ENCODE measurements at places on chromosomes 11 and 22.

DNA sequence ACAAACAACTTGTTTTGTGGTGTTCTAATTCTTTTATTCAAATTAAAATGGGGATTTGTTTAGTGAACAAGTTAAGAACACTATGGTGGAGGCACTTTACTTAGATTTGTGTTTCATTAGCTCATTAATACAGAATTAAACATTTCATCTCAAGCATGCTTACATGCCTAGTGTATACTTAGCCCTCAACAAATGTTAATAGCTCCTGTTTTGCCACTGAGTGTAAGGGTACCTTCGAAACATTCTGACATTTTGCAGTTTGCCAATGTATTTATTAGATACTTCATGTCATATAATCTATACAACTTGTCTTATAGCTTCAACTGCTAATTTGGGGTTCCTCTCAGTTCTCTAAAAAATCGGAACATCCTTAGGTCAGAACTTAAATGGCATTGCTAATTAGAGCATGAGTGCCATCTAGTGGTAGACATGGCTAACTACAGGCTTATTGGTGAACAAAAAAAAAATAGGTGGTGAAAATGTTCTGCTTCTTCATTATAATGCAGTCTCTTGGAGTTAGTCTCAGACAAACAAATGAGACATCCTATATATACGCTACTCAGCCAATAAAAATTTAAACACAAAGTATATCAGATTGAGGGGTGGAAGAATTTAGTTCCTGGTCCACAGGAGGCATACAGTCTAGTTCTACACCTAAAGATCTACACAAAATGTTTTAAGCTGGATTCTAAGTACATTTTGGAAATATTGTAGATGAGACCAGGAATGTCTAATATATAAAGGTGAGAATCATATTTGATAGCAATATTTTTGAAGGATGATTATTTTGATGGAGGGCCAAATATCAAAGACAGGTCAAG lies 4.9 kb upstream of the CNTN5 start:
- DNase-seq: no peak

- no peak for DNase-seq
Measured at GRCh38 chr11:102874852-102875251, at the start of gene MMP12. Gene MMP12 (minus strand): TSS chr11:102874982. CDS start chr11:102874937, 45 bp downstream.

DNA sequence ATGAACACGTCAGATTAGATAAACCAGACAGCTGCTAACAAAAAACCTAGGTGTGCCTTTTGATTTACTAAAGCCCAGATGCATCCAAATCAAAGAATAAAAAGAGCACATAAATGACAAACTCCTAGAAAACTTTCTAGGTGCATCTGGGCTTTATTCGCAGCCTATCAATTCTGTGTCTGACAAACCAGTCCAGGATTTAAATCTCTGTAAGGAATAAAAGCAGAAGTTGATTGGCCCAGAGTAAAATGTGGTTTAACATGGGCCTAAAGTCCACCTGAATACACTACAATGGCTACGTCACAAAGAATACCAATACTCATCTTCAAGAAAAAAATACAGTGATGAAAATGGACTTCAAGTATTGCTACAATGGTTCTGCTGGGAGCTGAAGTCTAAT lies 66.8 kb downstream of the SOX6 start:
- no peak for DNase-seq

DNA sequence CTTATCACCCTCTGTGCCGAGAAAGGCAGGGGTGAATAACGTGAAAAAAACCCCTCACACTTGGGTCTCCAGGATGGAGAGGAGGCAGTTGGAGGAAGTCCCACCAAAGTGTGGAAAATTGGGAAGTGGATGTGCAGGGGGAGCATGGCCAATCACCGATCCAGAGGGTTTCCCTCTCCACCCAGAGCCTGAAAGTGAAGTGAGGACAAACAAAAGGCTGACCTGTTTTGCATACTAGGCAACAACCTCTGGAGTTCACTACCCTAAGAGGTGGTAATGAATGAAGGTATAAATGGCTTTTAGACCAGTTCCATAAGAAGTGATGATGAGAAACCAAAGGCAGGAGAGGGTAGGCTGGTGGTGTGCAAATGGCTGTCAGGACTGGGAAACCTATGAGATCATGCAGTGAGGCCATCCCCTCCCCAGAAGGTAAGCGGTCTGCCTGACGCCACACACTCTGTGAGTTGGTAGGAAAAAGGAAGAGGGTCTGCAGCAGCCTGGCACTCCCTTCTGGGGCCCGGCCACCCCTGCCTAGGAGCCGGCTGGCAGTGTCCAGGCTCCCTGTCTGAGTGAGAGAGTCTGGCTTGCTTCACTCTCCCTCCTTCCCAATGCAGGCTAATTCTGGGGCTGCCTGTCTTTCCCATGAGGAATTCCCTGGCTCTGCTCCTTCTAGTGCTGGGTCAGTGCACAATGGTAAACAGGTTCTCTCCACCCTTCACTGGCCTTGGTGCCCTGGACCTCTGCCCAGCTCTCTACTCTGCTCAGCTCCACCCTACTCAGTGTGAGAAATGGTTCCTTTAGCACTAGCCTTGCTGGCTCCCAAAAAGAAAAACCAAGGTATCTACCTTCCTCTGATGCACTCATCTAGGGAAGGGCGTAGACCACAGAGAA lies 15.6 kb downstream of the TBC1D10A start:
- no peak for DNase-seq

GRCh38 chr11:6794639-6795038 lies 4.8 kb downstream of the OR6A2 start:
- DNase-seq: no peak

DNA sequence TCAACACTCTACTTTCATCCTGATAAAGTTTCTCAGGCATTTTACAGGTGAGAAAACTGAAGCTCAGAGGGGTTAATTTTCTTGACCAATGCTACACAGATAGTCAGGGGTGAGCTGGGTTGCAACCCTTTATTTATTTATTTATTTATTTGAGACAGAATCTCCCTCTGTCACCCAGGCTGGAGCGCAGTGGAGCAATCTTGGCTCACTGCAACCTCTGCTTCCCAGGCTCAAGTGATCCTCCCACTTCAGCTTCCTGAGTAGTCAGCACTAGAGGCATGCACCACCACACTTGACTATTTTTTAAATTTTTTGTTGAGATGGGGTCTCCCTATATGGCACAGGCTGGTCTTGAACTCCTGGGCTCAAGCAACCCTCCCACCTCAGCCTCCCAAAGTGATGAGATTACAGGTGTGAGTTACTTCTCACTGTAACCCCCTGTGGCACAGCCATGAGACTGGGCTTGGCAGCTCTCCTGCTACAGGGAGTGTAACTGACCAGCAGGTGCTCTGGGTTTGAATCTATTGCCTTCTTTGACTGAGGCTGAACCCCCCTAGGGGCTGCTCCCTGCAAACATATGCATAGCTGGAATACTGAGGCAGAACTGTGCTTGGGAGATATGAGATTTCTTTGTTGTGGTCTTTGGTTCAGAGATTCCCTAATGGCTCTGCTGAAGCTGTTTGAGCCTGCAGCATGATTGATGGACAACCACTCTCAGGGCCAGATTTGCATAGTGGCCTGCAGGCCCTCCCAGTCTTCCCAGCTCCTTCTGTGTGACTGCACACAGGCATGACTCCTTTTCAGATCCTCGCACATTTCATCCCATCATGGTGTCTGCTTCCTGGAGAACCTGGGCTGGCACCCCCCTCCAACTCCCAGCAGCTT lies 6.1 kb downstream of the C11orf96 start:
- DNase-seq: no peak

GRCh38 chr11:8091721-8092120 lies 10.7 kb downstream of the TUB start:
- DNase-seq: no peak

DNA sequence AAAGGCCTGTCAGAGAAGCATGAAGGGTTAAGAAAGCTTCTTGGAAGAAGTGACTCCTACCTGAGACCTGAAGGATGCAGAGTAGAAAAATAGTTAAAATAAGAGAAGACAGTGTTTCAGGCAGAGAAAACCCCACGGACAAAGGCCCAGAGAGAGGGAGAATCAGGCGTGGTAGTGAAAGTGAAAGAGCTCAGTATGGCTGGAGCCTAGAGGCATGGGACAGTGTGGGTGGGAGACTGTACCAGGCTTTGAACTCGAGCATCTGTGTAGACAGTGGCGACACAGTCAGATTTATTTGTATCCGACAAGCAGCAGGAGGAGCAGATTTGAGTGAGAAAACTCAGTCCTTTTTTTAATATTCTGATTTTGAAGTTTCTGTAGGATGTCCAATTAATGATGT lies 360.0 kb downstream of the OPCML start:
- no peak for DNase-seq

- no peak for DNase-seq
Measured at GRCh38 chr11:61948505-61948904, 1.6 kb upstream of the BEST1 start.

- DNase-seq: no peak
Measured at GRCh38 chr11:64558869-64559268, 32.2 kb upstream of the SLC22A12 start.

GRCh38 chr11:79261684-79262083 lies 179.1 kb downstream of the TENM4 start:
- no peak for DNase-seq

- no peak for DNase-seq
Measured at GRCh38 chr11:73426219-73426850, 50.1 kb downstream of the RELT start.

- DNase-seq: no peak
Measured at GRCh38 chr22:22789922-22790845, 97.4 kb upstream of the IGLL5 start.

GRCh38 chr11:19187833-19188258 lies 13.9 kb downstream of the CSRP3 start:
- no peak for DNase-seq

DNA sequence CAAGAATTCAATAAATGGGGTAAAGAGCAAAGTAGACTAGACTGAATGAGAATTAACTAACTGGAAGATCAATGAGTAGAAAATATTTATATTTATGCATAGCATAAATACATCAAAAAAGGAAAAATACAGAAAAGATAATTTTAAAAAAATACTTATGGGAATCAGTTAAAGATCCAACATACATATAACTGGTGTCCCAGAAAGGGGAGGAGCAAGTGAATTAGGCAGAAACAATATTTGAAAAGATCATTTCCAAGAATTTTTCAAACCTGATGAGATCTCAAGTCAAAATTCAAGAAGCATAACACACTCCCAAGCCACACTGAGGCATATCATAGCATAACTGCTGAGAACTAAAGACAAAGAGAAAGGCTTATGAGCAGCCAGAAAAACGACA lies 62.7 kb upstream of the SHISAL1 start:
- no peak for DNase-seq

DNA sequence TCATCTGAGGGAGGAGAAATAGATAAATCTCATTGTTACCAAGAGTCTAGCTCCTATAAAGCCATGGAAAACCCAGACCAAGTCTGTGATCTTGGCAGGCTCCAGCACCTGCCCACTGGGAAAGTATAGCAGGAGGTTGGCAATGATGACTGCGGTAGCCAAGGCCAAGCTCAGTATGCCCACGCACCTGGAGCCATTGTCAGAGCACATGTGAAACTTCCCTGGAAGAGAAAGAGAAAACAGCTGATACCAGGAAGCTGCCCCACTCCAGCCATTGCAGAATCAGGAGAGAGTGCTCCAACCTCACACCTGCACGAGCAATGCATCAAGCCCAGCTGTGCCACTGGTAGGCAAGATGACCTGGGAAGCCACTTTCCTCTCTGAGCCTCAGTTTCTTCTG lies 62.2 kb upstream of the HEPHL1 start:
- DNase-seq: no peak

DNA sequence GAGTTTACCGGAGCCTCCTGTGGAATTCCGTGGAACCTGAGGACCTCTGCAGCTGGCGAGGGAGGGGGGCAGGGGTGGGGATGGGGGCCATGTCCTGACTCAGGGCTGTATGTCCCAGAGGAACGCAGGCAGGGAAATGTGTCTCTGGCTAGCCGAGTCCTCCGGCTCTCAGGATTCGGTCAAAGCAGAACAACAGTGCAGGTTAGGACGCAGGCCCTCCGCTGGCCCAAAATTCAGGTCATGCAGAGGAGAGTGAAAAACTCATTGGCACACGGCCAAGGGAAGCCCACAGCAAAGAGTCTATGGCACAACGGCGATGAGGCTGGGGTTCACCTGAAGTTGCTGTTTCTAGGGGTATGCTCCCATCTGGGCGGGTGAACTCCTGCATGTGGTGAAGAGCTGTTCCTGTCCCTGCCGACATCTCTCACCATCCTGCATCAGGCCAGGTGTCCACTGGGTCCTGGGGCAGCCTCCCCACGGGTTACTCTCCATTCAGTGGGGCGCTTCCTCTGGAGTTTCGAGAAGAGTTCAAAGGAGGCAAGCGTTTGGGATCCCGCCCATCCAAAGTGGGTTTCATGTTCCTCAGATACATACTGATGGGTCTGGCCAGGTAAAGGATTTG lies 1055.3 kb downstream of the BRD1 start:
- no peak for DNase-seq

DNA sequence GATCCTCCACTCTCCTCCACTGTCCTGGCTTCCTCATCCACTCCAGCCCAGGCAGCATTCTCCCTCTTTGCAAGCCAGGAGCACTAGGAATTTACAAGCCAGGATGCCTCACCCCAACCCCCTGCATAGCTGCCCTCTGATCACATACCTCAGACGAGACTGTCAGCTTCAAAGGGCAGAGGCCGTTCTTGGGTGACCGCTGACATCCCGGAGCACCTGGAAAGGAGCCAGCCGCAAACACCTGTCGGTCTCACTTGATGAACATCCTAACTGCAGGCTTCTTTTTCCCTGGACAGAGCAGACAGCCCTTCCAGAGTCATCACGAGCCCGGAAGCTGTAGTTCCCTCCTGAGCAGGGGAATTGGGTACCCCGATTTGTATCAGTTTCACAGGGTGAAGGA lies 451.3 kb upstream of the B3GAT1 start:
- DNase-seq: no peak

DNA sequence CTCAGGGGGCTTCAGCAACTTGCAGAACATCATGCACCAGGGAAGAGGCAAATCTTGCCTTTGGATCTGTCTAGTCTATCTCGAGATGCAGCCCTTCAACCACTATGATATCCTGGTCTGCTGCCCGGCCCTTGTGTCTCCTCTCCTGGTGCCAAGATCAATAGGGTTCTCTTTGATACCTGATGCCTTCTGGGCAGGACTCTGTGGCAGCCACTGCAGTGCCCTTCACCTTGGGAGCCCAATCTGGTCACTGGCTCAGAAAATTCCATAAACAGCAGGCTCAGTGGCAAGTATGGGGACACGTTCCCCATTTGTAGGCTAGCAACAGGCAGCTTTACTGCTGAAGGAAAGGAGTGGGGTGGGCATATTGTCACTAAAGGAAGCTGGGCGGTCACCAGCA lies 23.4 kb downstream of the SYN3 start:
- no peak for DNase-seq

- no peak for DNase-seq
Measured at GRCh38 chr22:50573491-50574382, 4.5 kb downstream of the CPT1B start.
